ENCODE measurements at places on chromosomes 2 and 18. TPM values are rescaled to one million over a fixed set of nuclear protein-coding genes. Genes with fewer than 3 reads are reported as not detected.

Gene SLC11A1
- 0.21 TPM for total RNA-seq

Gene DNAJC27
- total RNA-seq = 7.3 TPM

DNA sequence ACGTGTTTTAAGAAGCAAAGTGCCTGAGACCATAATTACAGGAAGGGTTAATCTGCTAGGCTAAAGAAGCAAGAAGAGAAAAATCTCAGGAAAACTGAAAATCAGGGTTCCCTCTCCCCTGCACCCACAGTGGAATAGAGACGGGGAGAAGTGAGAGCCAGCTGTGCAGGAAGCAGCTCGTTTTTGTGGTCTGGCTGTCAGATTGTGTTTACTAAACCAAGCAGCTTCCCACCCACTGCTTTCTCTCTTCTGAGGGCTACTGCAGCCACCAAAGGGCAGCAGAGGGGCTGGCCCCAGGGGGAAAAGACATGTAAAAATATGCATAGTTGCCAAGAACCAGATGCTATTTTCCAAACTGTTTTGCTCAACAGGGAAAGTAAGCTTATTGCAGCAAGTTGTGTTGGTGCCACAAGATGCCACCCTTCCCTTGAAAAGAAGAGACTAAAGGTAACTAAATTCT is 72.6 kb upstream of the THUMPD2 start:
- H3K36me3 ChIP-seq = no peaks in the 10 kb centered on the region
- DNase-seq = no peak
- H3K4me1 ChIP-seq = peaks cover 14% of the 10 kb centered on the region

DNA sequence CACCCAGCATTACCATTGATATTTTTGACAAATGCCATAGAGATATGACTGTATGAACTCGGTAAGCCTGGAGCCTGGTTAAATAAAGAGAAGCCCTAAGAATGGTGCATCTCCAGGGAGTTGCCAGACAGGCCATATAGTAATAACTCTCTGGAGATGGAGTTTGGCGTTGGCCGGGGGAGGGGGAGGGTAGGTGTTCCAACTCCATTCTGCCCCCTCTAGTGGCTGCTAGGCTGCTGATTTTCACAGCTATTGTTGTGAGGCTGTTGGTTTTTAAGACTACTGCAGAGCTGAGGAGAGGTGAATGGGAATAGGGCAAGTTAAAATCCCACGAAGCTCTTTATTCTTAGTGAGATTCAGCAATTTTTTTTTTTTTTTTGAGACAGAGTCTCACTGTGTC is 99.9 kb downstream of the GALNT14 start:
- DNase-seq = no peak
- H3K27me3 ChIP-seq = no peaks in the 10 kb centered on the region
- no peak overlapping the region for H3K4me3 ChIP-seq
- no peak overlapping the region for H3K27ac ChIP-seq

DNA sequence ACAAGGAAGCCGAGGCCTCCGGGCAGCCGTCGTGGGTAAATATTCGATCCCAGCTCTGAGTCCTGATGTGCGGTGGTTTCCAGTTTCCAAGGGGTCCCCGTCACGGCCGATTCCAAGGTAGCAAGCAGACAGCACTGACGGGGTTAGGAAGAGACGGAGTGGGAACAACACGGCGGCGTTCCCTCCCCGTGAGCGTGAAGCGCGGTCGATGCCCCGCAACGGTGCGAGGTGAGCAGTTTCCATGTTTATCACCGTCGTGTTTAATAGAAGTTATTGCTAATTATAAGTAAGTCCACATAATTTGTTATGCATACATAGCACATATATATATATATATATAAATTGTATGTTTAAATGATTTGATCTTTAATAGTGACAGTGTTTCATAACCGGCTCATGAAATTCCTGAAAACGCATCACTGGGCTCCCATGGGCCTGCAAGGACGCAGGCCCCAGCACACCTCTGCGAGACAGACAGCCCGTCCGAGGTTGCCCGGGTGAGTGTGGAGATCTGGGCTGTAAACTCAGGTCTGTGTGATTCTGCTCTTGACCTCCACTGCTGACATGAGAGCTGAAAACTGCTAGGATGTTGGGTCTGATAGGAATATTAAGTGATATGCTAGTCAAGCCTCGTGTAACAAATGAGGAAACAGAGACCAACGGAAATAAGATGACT is 243.5 kb upstream of the SALL3 start:
- DNase-seq = no peak
- H3K4me3 ChIP-seq = no peak overlapping the region
- no peak overlapping the region for H3K27ac ChIP-seq
- H3K4me1 ChIP-seq = no peaks in the 10 kb centered on the region
- no peaks in the 10 kb centered on the region for H3K36me3 ChIP-seq

DNA sequence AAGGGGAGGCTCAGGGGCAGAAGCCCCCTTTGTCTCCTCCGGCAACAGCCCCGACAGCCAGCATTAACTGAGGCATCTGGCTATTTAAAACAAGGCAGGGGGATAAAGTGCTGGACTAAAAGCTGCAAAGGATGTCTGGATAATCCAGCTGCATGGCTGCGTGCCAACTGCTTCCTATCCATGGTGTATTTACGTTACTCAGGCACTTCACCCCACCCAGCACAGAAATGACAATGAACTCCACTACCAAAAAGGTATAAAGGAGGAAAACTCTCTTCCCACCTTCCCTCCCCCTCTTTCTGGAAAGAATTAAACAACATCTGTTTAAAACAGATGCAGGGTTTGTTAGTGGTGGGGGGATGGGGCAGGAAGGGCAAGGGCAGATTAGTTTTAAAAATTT is 82.5 kb downstream of the SPRED2 start:
- DNase-seq = peak; percentile 84
- peak overlapping the region; percentile 35 for H3K4me3 ChIP-seq
- H3K4me1 ChIP-seq = peaks cover 57% of the 10 kb centered on the region
- no peaks in the 10 kb centered on the region for H3K36me3 ChIP-seq

Gene AP1S3
- total RNA-seq = 3.5 TPM

DNA sequence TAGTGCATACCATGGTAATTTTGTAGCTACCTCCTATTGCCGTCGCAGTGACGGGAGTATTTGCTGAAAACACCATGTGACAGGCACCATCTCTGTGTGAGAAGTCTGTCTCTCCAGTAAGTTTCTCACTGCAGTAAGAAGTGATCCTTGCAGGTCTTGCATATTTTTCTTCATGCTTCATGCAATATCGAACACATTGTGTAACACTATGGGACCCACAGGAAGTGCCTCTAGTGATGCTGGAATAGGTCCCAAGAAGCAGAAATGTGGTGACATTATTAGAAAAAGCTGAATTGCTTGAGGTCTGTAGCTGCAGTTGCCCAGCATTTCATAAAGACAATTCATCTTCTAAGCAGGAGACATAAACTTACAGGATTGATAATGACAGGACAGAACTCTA is 167.6 kb downstream of the DCDC2C start:
- DNase-seq = no peak
- no peaks in the 10 kb centered on the region for H3K27me3 ChIP-seq
- no peak overlapping the region for H3K27ac ChIP-seq

- H3K4me1 ChIP-seq = peaks cover 11% of the 10 kb centered on the region
- no peak overlapping the region for H3K4me3 ChIP-seq
- no peak for DNase-seq
Measured at GRCh38 chr2:190819840-190820301, 60.8 kb upstream of the GLS start.

GRCh38 chr2:219440388-219441256 is 6.0 kb downstream of the SPEG start:
- no peaks in the 10 kb centered on the region for H3K36me3 ChIP-seq
- peaks cover 27% of the 10 kb centered on the region for H3K4me1 ChIP-seq
- peak overlapping the region; percentile 86 for H3K4me3 ChIP-seq
- DNase-seq = no peak

DNA sequence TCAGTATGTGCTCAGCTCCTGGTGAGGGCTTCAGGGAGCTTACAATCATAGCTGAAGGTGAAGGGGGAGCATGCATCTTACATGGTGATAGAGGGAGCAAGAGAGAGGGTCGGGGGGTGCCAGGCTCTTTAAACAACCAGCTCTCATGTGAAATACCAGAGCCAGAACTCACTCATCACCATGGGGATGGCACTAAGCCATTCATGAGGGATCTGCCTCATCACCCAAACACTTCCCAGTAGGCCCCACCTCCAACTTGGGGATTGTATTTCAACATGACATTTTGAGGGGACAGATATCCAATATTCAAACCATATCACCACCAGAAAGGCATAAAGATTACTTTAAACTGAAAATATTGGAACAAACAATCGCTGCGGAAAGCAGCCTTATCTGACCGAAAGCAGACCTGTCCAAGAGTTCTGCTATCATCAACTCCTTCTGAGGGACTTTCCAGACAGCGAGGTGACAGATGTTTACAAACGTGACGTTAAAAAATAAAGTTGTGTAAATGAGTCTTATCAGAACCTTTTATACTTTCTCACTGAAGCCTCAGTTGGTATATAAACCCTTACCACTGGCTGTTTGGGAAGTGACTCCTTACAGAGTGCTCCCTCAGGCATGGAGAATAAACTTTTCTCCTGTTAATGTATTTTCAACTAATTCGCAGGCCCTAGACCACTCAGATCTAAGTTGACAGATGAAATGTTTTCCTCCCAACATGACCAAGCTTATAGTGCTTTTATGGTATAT is 35.5 kb upstream of the PTH2R start:
- no peak overlapping the region for H3K27ac ChIP-seq
- peaks cover 20% of the 10 kb centered on the region for H3K27me3 ChIP-seq
- DNase-seq = no peak

Gene ADD2
- not detected for total RNA-seq

DNA sequence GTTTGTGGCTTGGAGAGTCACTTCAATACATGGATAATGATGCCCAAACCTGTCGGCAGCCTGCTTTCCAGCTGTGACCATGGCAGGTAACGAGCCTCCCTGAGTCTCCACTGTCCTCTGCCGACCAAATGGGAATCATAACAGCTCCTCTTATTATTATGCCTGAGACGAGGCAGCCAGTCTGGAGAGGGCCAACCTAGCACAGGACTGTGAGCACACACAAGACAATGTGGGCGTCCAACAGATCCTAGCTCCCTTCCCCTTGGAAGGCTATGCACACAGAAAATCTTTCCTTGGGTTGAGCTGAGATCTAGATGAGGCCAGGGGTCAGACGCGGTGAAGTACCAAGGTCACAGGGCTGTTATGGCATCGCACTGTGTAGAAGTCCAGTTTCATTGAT is 890 bp upstream of the SLC4A3 start:
- peaks cover 3% of the 10 kb centered on the region for H3K4me1 ChIP-seq
- peak overlapping the region; percentile 77 for H3K4me3 ChIP-seq
- H3K27me3 ChIP-seq = peaks cover 18% of the 10 kb centered on the region
- no peak for DNase-seq
- H3K36me3 ChIP-seq = no peaks in the 10 kb centered on the region

DNA sequence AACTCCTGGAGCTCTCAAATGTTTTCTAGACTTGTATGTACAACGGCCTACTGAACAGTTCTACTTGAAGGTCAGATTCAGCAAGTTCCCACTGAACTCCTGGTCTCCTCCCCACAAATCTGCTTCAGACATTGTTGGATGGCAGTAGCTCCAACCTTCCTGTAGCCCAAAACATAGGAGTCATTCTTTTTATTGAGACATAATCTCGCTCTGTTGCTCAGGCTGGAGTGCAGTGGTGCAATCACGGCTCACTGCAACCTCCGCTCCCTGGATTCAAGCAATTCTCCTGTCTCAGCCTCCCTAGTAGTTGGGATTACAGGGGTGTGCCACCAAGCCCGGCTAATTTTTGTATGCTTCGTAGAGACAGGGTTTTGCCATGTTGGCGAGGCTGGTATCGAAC is 47.3 kb downstream of the QPCT start:
- peaks cover 16% of the 10 kb centered on the region for H3K4me1 ChIP-seq
- DNase-seq = no peak
- H3K27ac ChIP-seq = no peak overlapping the region
- no peak overlapping the region for H3K4me3 ChIP-seq
- peaks cover 2% of the 10 kb centered on the region for H3K27me3 ChIP-seq
- no peaks in the 10 kb centered on the region for H3K36me3 ChIP-seq

GRCh38 chr2:239544918-239545465 is 144.2 kb upstream of the HDAC4 start:
- no peaks in the 10 kb centered on the region for H3K4me1 ChIP-seq
- no peak overlapping the region for H3K27ac ChIP-seq
- no peak for DNase-seq
- no peak overlapping the region for H3K4me3 ChIP-seq

DNA sequence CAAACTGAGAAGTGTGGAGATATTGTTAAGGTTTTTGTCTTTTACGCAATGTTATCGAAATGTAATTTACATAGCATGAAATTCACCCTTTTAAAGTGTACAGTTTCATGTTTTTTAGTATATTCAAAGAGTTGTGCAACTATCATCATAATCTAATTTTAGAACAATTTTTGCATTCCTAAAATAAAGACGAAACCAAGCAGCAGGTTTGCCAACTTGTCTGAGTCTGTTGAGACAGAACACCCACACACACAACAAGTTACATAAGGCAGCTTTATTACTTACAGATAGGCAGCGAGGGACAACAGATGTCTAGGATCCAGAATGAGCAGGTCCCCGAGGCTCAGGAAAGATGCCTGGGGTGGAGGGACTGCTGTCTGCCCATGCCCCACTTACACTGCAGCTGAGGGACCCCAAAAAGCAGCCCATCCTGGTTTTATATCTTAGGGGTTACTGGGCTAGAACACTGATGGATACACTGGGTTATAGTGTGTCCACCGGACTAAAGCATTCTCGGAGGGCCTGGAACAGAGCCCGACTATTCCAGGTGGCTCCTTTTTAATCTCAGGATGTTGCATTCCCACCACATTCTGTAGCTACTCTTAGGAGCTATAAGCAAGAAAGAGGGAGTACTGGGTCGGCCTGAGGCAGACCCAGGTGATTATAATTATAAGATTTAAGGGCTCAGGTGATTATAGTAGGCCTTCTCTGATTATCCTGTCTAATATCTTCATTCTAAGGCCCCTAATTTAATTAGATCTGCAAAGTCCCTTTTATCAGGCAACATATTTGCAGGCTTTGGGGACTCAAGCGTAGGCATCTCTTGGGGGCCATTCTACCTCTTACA is 150.2 kb upstream of the DOK6 start:
- DNase-seq = no peak
- peaks cover 16% of the 10 kb centered on the region for H3K27me3 ChIP-seq
- H3K36me3 ChIP-seq = no peaks in the 10 kb centered on the region
- H3K4me1 ChIP-seq = no peaks in the 10 kb centered on the region
- H3K4me3 ChIP-seq = no peak overlapping the region
